ENCODE measurements at places on chromosomes 6 and 20.

- no peak for DNase-seq
These were observed 182.4 kb downstream of the TRIM27 start for GRCh38 chr6:28741363-28741762.

DNA sequence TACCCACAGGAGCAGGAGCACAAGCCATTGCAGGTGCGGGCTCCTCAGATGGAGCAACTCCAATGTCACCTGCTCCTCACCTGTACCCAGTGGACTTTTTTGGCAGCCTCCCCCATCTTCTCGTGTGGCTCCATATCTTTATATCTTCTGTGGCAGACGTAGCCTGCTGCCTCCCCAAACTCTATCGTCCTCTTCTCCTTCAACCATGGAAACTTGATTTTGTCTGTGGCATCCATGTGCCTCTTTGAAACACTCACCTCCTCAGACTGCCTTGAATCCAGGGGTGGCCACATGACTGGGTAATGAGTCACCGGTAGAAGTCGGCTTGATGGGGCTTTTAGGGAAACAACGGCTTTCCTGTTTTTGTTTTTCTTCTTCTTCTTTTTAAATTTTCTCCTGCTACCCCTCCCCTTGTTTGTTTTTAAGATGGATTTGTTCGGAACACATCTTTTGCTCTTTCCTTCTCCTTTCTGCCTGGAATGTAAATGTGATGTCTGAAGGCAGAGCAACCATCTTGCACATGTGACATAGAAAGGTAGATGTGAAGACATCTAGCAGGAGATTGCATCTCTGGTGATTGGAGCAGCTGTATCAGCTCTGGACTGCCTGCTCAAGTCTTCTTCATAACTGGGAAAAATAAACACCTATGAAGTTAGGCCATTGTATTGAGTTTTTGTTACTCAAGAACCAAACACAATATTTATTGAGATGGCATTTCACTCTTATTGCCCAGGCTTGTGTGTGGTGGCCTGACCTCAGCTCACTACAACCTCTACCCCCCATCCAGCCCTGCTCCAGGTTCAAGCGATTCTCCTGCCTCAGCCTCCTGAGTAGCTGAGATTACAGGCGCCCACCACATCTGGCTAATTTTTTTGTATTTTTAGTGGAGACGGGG, 69.9 kb upstream of the DDR1 start:
- DNase-seq = no peak

DNA sequence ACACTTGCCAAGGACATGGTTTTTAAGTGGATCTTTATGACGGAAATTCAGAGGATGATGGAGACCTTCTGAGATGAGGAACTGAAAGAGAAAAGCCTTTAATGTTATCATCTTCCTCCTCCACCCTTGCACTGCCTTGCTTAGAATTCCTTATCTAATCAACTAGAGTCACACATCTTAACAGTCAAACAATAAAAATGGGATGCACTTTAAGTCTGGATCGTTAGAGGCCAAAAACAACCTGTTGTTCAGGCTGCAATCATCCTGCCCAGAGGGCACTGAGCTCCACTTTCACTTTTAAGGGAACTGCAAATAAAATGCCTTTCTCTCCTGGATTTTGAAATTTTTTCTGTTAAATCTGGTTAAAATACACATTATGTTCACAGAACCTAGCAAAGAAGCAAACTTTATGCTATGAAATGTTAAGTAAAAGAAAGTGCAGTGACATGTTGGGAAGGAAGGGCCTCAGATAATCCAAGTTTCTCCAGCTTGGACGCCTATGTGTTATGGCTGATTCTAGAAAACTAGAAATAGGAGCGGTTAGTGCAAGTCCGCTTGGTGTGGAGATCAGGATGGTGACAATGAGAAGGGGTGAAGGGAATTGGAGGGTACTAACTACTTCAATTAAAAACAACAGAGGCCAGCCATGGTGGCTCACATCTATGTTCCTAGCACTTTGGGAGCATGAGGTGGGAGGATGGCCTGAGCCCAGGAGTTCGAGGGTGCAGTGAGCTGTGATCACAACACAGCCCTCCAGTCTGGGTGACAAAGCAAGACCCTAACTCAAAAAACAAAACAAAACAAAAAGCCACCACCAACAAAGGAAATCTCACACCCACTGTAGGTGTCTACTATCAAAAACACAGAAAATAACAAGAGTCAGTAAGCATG, 66.4 kb upstream of the KIF13A start:
- no peak for DNase-seq

DNA sequence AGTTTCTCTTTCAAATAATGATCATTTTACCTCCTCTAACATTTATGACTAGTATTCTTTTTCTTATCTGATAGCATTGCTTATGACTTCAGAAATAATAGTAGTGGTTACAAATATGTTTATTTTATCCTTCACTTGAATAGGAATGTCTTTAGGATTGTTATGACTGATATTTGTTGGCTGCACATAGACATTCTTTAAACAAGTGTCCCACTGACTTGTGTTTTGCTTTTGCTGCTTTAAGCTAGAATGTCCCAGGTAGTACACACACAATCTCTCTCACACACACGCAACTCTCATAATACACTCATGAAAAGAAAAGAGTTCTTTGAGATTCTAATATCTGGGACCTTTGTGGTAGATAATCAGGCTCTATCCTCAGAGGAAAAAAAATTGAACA, 21.6 kb downstream of the KIAA1586 start:
- DNase-seq = no peak

DNA sequence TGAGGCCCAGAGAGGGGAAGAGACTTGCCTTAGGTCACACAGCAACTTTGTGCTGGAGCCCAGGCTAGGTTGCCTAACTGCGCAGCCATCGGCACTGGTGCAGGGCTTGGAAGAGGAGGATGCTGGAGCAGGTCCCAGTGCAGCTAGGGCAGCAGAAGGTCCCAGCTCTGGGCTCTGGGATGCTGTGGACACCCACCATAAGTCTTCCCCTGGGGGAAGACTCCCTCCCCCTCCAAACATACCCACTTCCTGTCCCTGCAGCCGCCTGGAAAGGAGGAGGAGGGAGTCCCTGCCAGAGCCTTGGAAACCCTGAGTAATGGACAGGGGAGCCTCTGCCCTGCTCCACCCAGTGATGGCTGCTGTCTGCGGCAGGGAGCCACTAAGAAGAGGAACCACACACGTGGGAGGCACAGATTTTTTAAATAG, 93.6 kb downstream of the NCR2 start:
- no peak for DNase-seq

GRCh38 chr6:81843302-81843701, 90.8 kb upstream of the TENT5A start:
- DNase-seq = no peak

- DNase-seq = no peak
These were observed 24.2 kb downstream of the TBC1D7 start for GRCh38 chr6:13304101-13304500.
